CD14-positive monocyte (primary cell): ENCODE measurements at places on chromosomes 2 and 18.

GRCh38 chr2:224884188-224884587, 158.1 kb downstream of the DOCK10 start:
- no peak overlapping the region for H3K4me3 ChIP-seq
- no peaks in the 10 kb centered on the region for H3K27me3 ChIP-seq
- H3K4me1 ChIP-seq: peaks cover 60% of the 10 kb centered on the region

DNA sequence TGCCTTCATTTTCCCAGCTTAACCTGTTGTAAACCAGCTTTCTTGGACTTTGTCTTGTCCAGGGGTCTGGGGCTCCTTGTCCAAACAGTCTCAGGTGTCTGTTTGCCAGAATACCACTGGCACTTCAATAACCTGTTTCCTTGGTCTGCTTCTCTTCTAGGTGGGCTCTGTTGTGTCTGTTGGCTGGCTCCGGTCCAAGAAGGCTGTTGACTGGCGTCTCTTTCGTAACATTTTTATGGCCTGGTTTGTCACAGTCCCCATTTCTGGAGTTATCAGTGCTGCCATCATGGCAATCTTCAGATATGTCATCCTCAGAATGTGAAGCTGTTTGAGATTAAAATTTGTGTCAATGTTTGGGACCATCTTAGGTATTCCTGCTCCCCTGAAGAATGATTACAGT, 17.0 kb downstream of the SLC20A1 start:
- no peak overlapping the region for H3K4me3 ChIP-seq
- peak overlapping the region; percentile 62 for H3K27ac ChIP-seq
- no peak for DNase-seq
- no peaks in the 10 kb centered on the region for H3K27me3 ChIP-seq
- H3K36me3 ChIP-seq: peaks cover 68% of the 10 kb centered on the region
- no peaks in the 10 kb centered on the region for H3K4me1 ChIP-seq

- no peak overlapping the region for H3K27ac ChIP-seq
- no peaks in the 10 kb centered on the region for H3K4me1 ChIP-seq
- no peak for DNase-seq
- H3K36me3 ChIP-seq: no peaks in the 10 kb centered on the region
Measured at GRCh38 chr2:122519821-122520611, 764.6 kb downstream of the TSN start.

DNA sequence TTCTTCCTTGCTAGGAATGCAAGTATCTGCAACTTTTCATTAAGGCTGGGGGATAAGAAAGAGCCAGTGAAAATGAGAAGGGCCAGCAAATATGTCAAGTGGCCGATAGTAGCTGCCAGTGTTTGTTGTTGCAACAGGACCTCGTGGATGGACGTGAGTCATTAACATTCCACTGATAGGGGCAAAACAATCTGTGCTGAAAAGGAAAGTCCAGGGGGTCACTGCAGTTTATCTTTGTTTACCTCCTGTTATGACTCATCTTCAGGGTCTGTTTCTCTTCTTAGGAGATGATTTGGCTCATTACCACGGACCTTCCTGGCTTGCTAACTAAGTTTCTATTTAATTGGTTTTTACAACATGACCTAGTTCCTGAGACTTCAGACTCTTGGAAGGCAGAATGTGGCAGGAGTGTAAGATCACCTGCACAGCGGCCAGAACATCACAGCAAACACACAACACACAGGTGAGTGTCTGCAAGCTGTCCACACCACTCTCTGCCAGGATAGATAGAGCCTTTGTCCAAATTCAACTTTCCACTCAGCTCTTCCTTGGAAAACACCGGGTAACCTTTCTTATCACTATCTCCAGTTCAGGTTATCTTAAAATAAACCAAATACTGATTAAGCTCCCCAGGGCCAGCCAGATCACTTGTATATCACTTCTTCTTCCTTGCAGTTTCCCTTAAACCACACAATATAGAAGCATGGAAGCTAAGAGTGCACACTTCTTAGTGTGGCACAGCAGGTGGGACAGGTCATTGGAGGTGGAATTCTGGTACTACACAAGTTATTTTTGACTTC, 157.5 kb upstream of the LMAN1 start:
- H3K27me3 ChIP-seq: no peaks in the 10 kb centered on the region
- no peaks in the 10 kb centered on the region for H3K36me3 ChIP-seq
- no peaks in the 10 kb centered on the region for H3K4me1 ChIP-seq
- no peak overlapping the region for H3K27ac ChIP-seq
- H3K4me3 ChIP-seq: no peak overlapping the region

DNA sequence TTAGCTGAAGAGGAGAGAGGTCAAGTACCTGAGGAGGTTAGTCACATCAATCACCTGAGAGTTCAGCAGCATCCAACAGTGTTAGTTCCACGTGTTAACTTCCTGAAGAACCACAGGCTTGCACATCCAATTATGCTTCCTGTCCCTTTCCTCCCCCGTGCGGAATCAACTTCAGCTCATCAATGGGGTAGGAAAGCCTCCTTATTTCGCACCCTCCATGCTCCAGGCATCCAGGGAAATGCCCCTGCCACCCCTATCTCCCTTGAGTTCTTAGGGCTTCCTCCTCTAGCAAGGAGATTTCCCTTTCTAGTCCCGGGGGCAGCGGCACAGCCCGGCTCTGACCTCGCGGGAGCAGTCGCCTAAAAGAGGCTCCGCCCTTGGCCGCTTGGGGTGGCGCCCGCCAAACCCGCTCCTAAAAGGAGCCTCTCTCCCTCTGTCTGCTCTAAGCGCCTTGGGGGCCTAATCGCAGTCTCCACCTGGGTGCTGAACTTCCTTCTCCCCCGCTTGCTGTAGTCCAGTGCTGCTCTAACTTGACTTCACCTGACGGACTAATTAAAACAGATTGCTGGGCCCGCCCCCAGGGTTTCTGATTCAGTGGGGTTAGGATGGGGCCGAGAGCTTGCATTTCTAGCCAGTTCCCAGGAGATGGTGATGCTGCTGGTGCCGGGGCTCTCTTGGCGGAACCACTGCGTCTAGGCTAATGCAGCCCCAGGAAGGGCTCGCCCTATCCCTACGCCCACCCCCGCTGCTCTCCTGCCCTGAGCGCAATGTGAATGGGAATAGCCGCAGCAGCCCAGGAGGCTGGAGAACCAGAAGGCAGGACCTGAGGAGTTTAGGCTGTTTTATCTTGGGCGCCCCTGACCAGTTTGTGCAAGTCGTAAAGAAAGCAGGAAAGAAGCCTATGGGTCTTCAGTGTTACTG, 3.4 kb upstream of the TET3 start:
- peak; percentile 43 for DNase-seq
- peak overlapping the region; percentile 33 for H3K4me3 ChIP-seq
- H3K4me1 ChIP-seq: peaks cover 56% of the 10 kb centered on the region

GRCh38 chr18:51350081-51350480, 152.6 kb upstream of the MEX3C start:
- no peak overlapping the region for H3K27ac ChIP-seq
- DNase-seq: no peak
- H3K27me3 ChIP-seq: no peaks in the 10 kb centered on the region
- no peaks in the 10 kb centered on the region for H3K4me1 ChIP-seq

DNA sequence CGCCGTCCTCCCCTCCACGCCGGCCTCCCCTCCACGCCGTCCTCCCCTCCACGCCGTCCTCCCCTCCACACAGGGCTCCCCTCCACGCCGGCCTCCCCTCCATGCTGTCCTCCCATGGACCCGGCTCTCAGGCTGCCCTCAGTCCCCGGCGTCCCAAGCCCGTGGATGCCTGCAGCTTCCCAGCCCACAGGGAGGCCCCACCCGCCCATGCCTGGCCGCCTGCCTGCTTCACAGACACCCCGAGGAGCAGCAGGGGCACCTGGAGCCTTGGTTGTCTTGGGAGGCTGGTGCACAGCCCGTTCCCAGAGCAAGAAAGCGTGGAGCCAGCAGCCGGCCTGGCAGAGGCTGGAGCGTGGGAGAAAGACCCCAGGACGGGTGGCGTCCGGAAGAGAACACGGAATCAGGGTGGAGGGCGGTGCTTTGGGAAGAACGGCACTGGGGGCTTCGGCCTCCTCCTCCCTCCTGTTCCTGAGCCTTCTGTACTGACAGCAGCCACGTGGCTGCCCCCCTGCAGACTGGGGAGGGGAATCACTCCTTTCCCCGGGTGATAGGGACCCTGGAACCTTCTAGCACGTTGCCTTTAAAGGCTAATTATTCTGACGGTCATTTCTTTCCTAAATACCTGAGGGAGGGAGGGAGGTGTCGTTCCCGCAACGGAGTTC, 26.2 kb upstream of the KCNG2 start:
- no peaks in the 10 kb centered on the region for H3K27me3 ChIP-seq
- H3K36me3 ChIP-seq: no peaks in the 10 kb centered on the region
- no peak overlapping the region for H3K27ac ChIP-seq
- H3K4me3 ChIP-seq: no peak overlapping the region
- H3K4me1 ChIP-seq: no peaks in the 10 kb centered on the region

GRCh38 chr18:48356909-48357631, 52.1 kb downstream of the ZBTB7C start:
- no peak for DNase-seq
- H3K4me1 ChIP-seq: no peaks in the 10 kb centered on the region
- H3K27ac ChIP-seq: no peak overlapping the region
- no peaks in the 10 kb centered on the region for H3K27me3 ChIP-seq
- no peaks in the 10 kb centered on the region for H3K36me3 ChIP-seq
- no peak overlapping the region for H3K4me3 ChIP-seq

- no peak overlapping the region for H3K27ac ChIP-seq
- no peaks in the 10 kb centered on the region for H3K4me1 ChIP-seq
- no peak for DNase-seq
- peaks cover 14% of the 10 kb centered on the region for H3K27me3 ChIP-seq
- no peaks in the 10 kb centered on the region for H3K36me3 ChIP-seq
Measured at GRCh38 chr2:153470867-153471266, 7.7 kb downstream of the RPRM start.
